ENCODE measurements at places on chromosomes 2 and 18.

GRCh38 chr2:153387203-153387602 lies 91.4 kb downstream of the RPRM start:
- no peak for DNase-seq

DNA sequence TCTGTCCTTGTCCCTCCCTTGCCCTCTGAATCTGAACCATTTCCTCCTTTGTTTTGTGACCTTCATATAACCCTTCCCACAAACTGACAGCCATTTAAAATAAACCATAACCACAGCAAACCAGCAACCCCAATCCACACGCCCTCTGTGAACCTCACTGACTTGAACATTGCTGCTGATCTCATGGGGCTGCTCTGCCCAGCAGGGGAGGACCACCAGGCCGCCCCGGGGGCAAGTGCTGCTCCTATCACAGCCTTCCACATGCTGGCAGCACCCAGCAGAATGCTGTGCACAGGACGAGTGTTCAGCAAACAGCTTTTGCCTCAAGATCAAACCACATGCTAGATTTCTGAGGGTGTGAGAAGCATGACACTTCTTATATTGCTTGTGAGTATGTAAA lies 73.9 kb upstream of the UXS1 start:
- no peak for DNase-seq

- DNase-seq: no peak
Observed at GRCh38 chr2:175383286-175383685, 201.8 kb upstream of the ATP5MC3 start.

GRCh38 chr2:127675331-127676261 lies at the start of gene LIMS2:
Gene LIMS2, minus strand, starts transcription at chr2:127675530. Its CDS starts 506 bp downstream, at chr2:127675024.
- DNase-seq: peak; percentile 26

DNA sequence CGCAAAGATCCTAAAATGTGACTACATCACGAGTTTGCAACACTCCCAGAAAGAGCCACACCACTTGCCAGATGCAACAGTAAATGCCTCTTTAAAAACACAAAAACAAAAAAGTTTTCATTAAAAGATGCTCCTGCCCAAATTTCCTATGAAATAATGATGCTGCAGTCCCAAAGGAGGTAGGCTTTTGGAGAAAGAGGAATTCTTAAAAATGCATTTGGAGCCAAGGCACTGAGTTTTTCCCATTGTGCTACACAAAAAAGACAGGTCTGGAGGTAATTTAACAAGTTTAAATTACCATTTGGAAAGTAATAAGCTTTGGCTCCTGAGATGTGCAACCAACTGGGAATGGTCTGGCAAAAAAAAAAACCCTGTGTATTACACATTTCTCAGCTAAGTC lies 145.0 kb downstream of the PID1 start:
- DNase-seq: no peak

- DNase-seq: no peak
Observed at GRCh38 chr2:176612736-176613135, 343.5 kb downstream of the MTX2 start.

GRCh38 chr2:224211181-224211480 lies 172.0 kb upstream of the SERPINE2 start:
- no peak for DNase-seq

DNA sequence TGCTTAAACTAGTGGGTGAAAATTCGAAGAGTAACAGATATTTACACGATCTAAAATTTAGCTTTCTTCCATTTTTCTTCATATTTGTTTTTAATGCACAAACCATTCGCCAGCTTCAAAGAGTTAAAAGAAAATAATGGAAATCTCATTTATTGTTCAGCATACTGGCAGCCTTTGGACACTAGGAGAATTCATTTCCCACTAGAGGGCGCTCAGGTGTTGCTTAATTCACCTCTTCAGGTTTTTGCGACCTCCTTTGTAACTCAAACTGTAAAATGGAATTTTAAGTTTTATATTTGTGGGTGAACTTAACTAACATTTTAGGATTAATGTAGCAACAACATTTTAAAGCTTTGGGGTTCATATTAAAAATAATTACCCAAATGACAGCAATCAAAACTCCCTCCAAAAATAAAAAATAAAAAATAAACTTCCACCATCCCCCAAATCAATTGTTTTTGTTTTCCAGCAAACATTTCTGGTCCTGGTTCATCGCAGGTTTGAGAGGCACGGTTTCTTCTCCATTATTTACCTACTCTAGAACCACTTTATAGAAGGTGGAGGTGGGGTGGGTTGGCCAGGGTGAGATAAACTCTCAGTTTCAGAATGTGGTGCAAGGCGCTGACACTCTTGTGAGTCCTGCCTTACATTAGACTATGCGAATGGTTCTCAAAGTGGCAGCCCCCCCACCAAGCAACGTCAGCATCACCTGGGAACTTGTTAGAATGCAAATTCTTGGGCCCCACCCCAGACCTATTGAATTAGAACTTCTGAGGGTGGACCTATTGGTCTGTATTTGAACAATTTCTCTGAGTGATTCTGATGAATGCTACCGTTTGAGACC lies 24.7 kb upstream of the PNPT1 start:
- peak; percentile 75 for DNase-seq

All from NCI-H69 (cell line).